Posterior vena cava (tissue), 2 donors: ENCODE measurements at places on chromosomes 1 and 21.

- no peak for DNase-seq
Observed at GRCh38 chr1:241666419-241666818, 14.3 kb downstream of the WDR64 start.

DNA sequence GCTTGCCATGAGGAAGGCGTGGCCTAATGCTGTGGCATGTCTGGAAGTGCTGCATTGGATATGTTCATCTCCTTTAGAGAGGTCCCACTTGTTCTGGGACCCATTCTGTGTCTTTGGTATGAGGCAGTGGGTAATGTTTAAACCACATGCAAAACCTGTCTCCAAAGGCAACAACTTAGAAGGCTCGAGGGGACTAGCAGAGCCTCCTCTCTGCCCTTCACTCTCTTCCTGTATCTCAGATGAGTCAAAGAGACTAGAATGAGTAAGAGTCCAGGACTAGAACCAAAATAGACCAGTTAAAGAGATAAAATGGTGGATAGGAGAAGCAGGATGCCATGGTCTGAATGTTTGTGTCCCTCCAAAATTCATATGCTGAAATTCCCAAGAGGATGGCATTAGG is 220.8 kb upstream of the KIAA0040 start:
- no peak for DNase-seq

GRCh38 chr1:96695954-96696353 is 25.6 kb upstream of the PTBP2 start:
- DNase-seq: no peak

DNA sequence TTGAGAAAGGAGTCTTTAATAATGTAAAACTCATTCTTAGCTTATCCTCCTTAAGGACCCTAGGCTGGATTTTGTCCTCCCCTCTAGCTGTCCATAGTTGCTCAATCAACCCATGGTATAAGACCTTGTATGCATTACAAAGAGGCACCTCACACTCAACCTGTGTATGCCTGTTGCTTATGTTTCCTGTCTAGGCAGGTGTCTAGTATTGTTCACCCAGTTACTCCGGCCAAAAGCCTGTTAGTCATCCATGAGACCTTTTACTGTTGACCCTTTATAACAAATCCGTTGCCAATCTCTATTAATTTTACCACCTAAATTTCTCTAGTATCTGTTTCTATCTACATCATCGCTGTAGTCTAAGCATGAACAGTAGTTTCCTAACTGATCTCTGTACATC is 3.7 kb downstream of the LYPLAL1 start:
- no peak for DNase-seq

DNA sequence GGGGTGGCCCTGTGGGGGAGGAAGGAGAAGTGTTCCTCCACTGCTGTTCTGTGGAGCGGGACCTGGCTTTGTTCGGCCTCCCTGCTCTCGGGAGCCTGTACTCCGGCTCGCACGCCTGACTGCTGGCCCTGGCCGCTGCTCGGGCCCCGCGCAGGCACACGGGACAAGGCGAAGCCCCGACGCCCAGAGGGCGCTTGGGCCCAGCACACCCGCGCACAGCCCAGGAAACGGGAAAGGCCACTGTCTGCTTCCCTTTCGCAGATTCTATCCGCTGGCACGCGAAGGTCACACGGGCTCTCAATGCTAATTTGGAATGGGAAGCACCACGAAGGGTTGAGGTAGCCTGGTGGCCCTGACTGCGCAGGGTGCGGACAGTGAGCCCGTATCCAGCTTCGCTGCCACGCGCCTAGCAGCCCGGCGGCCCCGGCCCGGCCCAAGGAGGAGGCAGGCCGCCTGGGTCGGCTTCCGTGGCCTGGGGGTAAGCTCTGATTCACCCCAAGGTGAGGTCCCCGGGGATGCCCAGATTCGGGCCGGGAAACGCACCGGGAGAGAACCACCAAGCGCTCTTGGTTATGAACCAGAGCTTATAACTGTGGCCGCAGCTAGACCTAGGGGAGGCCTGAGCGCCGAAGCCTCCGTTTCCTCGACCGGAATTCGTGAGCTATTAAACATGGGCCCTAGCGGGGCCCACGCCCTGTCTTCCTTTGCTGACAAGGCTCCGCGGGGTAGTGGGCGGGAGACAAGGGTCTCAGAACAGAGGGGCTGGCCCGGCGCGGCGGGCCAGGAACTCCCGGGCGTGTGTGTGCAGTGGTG is 19.7 kb upstream of the TBX15 start:
- DNase-seq: peak; percentile 78

DNA sequence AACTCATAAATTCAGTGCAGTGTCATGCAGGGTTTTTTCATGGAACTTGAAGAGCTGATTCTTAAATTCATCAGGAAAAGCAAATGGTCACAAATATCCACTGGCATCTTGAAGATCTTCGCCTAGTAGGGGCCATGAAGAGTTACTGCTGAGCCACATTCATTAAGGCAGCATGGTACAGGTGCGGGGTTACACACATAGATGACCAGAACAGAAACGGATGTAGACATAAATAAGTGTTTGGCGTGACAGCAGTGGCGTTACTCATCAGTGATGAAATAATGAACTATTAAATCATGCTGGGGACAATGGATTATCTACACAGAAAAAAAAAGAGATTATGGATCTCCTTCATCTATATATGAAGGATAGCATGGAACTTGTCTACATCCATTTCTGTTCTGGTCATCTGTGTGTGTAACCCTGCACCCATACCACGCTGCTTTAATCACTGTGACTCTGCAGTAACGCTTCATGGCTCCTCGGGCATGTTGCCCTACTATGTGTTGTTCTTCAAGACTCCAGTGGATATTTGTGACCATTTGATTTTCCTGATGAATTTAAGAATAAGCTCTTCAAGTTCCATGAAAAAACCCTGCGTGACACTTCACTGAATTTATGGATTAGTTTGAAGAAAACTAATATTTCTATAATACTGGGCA is 161.3 kb downstream of the GALNT2 start:
- DNase-seq: no peak

DNA sequence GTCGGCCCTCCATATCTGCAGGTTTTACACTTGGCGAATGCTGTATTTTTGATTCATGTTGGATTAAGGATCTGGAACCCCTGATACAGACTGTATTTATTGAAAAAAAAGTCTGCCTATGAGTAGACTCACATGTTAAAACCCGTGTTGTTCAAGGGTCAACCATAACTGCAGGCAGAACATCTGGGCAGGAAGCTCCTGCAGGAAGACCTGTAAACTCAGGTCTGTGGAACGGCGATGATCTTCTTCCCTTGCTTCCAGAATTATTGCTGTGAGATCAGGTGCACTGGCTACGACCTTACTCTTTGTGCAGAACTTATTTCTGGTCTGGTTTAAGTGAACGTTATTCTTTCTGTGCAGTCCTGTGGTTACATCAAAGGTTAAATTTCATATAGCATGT is 96.6 kb downstream of the DISC1 start:
- DNase-seq: no peak

GRCh38 chr1:164477343-164477742 is 81.6 kb upstream of the PBX1 start:
- no peak for DNase-seq

DNA sequence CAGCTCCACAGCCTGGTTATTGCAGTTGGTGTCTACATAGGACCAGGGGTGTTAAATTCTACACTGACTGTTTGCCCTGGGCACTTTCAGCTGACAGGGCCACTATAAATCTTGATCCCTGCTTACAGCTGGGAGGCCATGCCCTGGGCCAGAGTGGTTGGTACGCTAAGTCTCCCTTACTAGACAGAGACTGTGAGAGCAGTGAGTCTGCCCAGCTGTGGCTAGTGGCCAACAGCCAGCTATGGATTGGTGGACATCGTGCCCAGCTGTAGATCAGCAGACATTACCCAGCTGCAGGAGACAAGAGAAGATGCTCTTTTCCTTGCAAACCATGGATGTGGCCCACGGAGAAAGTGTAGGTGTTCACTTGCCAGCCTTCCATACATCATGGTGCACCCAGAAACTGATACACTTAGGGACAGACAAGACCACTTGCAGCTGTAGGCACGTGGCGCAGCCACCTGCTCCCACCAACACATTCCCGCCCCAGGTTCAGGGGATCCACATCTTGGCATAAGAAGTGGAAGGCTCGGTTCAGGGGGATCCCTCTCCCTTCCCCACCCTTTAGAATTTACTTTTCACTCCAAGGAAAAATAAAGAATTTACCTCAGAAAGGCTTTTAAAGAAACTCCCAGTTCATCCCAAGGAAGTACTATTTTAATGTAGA is 16.4 kb upstream of the PAX7 start:
- no peak for DNase-seq

GRCh38 chr21:45639206-45640000 is 4.1 kb upstream of the PCBP3 start:
- no peak for DNase-seq

GRCh38 chr21:27108701-27109100 is 141.8 kb upstream of the ADAMTS5 start:
- no peak for DNase-seq

DNA sequence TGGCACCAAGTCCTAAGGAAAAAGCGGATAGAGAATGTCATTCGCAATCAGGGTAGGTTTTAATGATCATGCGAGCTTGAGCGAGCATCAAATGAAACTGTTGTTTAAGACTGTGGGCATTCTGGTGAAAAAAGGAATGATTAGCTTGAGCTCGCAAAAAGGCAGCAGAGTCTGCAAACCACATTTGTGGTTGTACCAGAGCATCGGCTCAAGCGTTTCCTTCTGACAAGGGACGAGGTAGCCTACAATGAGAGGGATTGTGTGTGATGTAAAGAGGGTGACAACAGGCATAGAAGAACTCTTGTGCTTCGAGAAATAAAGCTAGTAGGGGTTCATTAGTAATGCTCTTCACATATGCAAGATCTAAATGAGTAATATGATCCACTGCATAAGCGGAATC is 11.1 kb upstream of the CD48 start:
- DNase-seq: no peak

DNA sequence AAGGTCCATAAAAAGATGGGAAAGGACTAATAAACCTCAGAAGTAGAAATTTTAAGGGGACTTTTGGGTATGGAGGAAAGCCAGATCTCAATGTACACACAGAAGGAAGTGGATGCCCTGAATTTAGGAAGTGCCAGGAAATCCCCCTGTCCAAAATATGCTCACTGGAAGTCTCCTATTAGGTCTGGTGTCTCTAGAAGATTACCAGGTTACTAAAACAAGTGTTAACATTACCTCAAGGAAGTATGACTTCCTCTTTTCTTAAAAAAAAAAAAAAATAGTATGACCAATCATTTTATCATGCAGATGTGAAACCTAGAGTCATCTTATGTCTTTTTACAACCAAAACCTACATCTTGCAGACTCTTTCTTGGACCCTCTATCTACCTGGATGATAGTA is 30.7 kb downstream of the CD58 start:
- no peak for DNase-seq

- DNase-seq: no peak
Observed at GRCh38 chr1:51989582-51990477, 670 bp downstream of the RAB3B start.

GRCh38 chr1:211327346-211327921 is 801 bp downstream of the TRAF5 start:
- DNase-seq: no peak

DNA sequence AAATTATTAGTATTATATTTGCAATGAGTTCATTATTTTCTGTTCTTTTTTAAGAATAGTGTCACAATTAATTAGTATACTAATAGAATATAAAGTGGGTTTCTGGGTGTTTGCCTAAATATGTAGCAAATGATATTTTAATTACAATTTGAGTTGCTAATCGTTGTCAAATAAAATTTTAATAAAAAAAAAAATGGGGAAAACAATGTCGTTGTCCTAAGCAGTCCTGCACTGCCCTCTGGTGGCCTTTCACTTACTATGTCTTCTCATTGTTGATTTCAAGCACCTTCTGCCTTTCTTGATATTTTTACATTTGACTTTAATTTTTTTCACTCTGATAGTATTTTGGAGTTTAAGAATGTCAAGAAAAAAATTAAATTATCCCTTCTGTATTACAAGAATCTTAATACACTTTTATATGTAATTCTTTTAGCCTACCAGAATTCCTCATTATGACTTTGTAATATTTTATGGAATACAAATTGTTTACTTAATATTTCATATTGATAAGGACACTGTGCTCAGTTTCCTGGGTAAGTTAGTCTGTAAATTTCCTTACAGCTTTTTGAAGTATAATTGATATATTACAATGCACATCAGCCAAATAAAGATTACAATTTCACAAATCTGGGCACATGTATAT is 104.5 kb upstream of the FMN2 start:
- DNase-seq: no peak

DNA sequence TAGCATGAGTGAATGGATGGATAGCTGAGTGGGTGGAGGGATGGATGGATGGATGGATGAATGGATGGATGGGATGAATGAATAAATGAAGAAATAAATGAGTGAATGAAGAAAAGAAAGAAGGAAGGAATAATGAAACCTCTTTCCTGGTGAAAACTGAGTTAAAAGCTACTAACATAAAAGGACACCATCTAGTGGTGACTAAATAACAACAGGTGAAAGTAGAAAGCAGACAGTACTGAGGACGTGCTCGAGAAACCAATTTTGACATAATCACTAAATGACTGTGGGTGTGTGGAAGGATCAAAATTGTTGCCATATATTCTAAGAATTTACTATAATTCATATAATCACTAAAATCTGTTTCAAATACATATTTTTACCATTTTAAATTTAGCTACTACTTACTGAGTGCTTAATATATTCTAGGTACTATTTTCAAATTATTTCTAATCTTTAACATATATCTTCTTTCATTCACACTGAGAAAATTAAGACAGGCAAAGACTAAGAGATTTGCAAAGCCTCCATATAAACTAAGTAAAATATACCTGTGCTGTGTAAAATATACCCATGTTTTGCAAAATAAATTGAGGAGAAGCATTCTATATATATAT is 522.9 kb downstream of the LRRIQ3 start:
- DNase-seq: no peak

DNA sequence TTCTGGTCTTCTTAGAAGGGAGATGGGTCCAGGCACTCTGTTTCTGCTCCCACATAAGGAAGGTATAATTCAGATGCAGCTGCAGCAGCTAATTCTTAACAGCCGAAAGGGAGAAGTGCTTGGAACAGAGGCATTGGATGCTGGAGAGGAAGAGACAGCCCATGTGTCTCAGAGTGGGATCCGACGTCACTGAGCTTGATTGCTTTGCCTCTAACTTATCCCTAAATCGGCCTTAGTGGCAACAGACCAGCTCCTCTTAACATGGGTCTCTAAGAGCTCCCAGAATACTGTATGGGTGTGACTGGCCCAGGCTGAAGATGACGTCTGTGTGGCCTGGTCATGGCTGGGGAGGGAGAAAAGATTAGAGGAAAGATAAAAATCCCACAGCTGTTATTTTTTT is 40.7 kb upstream of the KCND3 start:
- DNase-seq: no peak

DNA sequence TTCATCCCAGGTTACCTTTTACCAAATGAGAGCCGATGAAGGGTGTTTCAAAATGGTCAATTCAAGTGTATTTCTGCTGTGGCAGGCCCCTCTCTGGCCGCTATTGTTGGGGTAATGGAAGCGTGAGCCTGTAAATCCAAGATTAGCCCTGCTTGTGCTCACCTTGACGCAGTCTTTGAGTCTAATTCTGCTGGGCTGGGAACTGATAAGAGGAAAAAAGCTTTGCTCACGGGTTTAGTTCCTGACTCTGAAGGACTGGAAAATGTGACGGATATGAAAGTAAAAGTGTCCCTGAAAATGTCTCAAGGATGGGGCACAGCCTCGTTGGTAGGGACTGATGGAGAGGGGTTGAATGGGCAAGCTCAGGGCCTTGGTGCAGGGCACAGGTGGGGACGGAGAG is 125.9 kb upstream of the GALNT2 start:
- no peak for DNase-seq

- DNase-seq: no peak
Observed at GRCh38 chr1:82225421-82226185, 424.9 kb downstream of the ADGRL2 start.

- no peak for DNase-seq
Observed at GRCh38 chr1:198054510-198054909, 102.3 kb upstream of the NEK7 start.

- no peak for DNase-seq
Observed at GRCh38 chr1:118973531-118974137, 14.5 kb downstream of the TBX15 start.
